ENCODE measurements at places on chromosomes 5 and 9.

DNA sequence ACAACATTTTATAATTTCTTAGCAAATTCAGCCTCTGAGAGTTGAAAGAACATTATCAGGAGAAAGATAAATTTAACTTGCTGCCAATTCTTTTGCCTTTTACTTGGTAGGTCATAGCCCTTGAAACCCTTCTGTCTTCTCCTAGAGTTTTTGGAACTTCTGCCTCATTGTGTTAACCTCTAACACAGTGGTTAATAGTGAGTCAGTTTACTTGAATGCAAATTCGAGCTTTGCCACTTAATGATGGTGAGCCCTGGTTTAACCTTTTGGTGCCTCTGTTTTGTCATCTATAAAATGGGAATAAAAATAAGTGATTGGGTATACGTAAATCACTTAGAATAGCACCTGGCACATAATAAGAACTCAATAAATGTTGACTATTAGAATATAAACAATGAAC is 1.8 kb upstream of the INIP start:
- DNase-seq, result no peak

DNA sequence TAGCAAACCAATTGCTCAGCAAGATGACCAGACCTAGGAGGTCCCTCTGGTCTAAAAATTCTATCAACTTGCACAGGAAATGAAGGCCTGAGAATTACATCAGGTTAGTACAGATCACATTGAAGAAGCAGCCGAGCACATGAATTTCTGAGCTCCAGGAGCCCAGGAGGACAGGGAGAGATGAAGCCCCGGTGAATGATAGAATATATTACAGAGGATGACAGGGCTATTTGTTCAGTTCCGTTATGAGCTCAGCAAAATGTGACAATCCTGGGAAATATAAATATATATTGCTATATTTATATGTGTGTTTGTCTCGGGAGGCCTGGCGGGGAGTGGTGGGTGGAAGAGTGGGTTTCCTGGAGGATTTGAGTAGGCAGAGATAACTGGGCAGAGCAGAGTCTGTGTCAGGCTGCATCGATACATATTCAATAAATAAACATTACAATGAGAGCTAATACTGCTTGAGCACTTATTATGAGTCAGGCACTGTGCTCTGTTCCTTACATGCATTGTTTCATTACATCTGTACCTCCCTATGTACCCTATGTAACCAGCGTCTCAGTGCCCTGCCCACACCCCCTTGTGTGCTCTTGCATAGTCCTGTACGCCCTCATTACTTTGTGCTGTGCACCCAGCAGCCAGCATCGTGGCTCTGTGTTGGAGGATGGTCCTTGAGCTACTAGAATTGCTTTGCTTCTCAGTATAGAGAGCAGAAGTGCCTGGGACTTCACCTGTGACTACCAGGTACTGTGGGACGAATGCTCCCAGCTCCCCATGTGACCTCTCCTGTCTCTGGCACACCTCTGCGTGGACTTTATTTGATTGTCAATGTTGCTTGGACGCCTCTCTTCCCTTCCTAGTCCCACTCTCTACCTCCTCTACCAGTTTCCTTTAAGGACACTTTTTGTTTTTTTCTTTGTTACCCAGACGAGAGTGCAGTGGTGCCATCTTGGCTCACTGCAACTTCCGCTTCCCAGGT is 58.1 kb upstream of the KLF9 start:
- DNase-seq, result no peak

GRCh38 chr5:156411-157072 is 34.8 kb upstream of the LRRC14B start:
- DNase-seq, result no peak

GRCh38 chr9:13358128-13358527 is 78.6 kb upstream of the MPDZ start:
- DNase-seq, result no peak

- no peak for DNase-seq
These were observed 14.1 kb downstream of the LCN10 start for GRCh38 chr9:136728548-136729123.

- no peak for DNase-seq
These were observed 18.5 kb upstream of the TCERG1 start for GRCh38 chr5:146428658-146429057.

DNA sequence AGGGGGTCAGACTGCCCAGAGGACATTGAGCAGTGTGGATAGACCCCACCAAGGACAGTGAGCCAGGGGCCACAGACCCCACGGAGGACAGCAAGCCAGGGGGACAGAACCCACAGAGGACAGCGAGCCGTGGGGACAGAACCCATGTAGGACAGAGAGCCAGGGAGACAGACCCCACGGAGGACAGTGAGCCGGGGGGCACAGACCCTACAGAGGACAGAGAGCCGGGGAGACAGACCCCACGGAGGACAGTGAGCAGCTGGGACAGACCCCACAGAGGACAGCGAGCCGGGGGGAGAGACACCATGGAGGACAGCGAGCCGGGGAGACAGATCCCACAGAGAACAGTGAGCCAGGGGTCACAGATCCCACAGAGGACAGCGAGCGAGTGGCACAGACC is 3.4 kb upstream of the ZDHHC11 start:
- DNase-seq, result no peak

DNA sequence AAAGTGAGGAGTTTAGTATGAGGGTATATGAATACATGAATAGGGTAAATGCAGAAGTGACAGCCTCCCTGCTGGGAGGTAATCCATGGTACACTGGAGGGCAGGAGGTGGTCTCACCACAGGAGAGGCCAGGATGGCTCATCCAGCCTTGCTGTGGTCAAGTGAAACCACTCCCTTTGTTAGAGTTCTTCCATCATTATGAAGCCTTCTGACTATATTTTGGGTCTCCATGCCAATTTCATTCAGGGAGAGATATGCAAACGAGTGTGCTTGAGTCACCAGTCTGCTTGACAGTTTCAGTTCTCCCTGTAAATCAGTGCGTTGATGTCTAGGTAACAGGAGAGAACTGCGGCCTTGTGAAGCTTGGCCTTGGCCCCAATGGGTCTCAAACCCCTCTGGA is 16.4 kb downstream of the PPP3R2 start:
- DNase-seq, result no peak

- no peak for DNase-seq
These were observed 17.8 kb downstream of the PHF2 start for GRCh38 chr9:93594041-93594756.

- no peak for DNase-seq
These were observed 36.7 kb downstream of the GEMIN5 start for GRCh38 chr5:154901276-154901675.

DNA sequence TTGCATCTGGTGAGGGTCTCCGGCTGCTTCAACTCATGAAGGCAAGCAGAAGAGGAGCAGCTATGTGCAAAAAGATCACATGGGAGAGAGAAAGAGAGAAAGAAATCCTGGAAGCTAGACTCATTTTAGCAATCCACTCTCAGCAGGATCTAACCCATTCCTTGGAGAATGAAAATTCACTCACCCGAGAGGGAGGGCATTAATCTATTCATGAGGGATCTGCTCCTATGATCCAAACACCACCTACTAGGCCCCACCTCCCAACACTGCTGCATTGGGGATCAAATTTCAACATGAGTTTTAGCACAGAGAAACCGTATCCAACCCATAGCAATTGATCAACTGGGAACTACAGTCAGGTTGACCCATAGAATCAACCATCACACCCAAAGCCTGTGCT is 98.1 kb upstream of the SV2C start:
- no peak for DNase-seq

DNA sequence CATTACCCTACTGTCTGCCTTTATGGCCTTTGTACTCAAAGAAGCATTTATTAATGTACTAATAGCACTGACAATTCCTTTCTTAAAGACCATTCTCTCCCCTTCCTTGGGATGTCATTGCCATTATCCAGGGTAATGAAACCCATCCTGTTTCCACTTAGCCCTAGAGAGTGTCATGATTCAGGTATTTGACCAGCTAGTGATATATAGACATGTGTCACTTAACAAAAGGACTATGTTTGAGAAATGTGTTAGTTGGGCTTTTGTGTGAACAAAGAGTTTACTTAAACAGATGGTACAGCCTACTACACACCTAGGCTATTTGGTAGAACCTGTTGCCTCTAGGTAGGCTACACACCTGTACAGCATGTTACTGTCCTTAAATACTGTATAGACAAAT is 2.0 kb downstream of the ATP6V0E1 start:
- no peak for DNase-seq

- no peak for DNase-seq
These were observed 80.6 kb upstream of the SMIM23 start for GRCh38 chr5:171705036-171705435.

DNA sequence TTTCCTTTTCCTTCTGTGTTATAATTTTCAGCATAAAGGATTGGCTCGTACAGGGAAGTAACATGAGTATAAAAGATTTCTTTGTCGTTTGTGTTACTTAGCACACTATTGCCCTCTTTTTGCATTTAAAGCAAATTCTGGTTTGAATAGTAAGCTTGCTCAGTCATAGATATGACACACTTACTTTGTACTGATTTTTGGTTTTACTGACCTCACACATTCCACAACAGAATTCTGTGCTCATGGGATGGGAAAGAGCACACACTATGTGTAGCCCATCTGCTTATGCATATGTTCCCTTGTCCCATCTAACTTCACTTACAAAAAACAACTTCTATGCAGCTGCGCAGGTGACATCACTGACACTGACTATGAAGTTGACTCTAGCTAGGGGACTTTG is 111.9 kb upstream of the MTAP start:
- DNase-seq, result no peak

- no peak for DNase-seq
These were observed 159.3 kb upstream of the TARS1 start for GRCh38 chr5:33281431-33281843.

Measured in esophagus squamous epithelium (tissue), 5 donors.